Pancreas (tissue), 10 donors: ENCODE measurements at places on chromosomes 16 and 17. TPM values are rescaled to one million over a fixed set of nuclear protein-coding genes. Genes with fewer than 3 reads are reported as not detected.
A peak's percentile ranks its signal among the peaks of the same experiment; 100 is the strongest.

DNA sequence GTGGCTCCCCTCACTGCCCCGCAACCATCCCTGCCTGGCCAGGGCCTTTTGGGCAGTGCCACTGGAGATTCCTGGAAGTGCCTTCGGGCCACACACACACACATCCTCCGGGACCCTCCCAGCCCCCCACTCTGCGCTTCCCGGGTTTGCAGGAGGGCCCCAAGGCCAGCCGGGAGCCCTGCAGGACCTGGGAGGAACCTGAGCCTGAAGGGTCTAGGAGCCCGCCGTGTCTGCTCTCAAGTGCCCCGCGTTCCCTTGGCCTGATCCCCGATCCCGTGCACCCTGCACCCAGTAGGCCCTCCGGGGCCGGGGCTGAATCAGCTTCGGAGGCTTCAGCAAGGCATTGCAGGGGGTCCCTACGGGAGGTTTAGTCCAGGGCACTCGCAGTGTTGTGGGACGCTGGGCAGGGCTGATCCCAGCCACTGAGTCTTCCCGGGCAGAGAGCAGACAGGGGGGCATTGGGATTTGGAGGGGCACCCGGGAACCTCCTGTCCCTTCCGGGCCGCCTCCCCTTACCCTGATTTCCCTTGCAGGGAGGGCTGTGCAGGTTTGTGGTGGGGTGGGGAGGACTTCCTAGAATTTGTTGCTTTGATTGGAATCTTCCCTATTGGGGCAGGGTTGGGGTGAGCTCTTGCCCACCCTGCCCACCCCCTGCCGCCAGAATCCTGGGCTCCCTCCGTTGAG is 36.9 kb downstream of the TMEM235 start:
- DNase-seq, result peak; percentile 78
- H3K4me3 ChIP-seq, result no peak overlapping the region
- no peaks in the 10 kb centered on the region for H3K27me3 ChIP-seq
- H3K4me1 ChIP-seq, result peaks cover 9% of the 10 kb centered on the region
- no peaks in the 10 kb centered on the region for H3K36me3 ChIP-seq
- no peak overlapping the region for H3K27ac ChIP-seq

GRCh38 chr16:87830673-87831420 is 38.5 kb downstream of the SLC7A5 start:
- no peak overlapping the region for H3K4me3 ChIP-seq
- no peaks in the 10 kb centered on the region for H3K36me3 ChIP-seq
- DNase-seq, result no peak
- H3K27ac ChIP-seq, result no peak overlapping the region
- H3K27me3 ChIP-seq, result no peaks in the 10 kb centered on the region

GPR179 gene
- total RNA-seq, result 0.05 TPM

GRCh38 chr17:80024206-80024972 is 11.3 kb downstream of the TBC1D16 start:
- peak overlapping the region; percentile 6 for H3K4me3 ChIP-seq
- H3K27ac ChIP-seq, result no peak overlapping the region
- H3K27me3 ChIP-seq, result no peaks in the 10 kb centered on the region
- H3K36me3 ChIP-seq, result no peaks in the 10 kb centered on the region
- peaks cover 24% of the 10 kb centered on the region for H3K4me1 ChIP-seq

- DNase-seq, result no peak
- no peaks in the 10 kb centered on the region for H3K36me3 ChIP-seq
- H3K4me1 ChIP-seq, result no peaks in the 10 kb centered on the region
- no peaks in the 10 kb centered on the region for H3K27me3 ChIP-seq
- no peak overlapping the region for H3K4me3 ChIP-seq
- no peak overlapping the region for H3K27ac ChIP-seq
Measured at GRCh38 chr17:62713086-62713881, 85.8 kb downstream of the MRC2 start.

DNA sequence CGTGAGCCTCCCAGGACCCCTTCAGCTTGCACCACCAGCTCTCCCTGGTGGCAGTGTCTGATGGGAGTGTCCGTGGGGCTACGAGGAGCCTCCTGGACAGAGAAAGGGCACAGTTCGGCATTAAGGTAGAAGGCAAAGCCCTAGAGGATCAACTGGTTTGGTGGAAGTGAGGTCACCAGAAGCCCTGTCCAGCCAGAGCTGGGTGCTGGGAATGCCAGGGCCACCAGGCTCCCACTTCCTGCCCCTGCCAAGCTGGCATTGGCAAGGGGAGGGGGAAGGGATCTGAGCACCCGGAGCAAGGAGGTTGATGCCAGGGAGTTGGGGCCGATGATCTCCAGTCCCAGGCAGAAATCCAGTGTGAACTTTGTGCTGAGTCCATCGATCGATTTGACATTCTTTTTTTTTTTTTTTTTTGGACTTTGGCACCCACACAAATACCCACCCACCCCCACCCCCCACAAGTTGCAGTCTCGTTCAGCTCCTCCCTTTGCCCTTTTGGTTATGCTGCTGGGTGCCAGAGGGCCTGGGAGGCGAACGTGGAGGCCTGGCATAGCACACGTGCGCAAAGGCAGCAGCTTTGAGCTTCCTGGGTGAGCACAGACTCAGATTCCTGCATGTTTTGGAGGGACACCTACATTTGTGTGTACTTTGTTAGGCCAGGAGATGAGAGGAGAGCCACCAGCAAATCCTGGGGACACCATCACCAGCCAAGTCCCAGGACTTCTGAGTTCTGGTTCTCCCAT is 2.1 kb downstream of the NHERF1 start:
- peaks cover 24% of the 10 kb centered on the region for H3K4me1 ChIP-seq
- peak overlapping the region; percentile 97 for H3K27ac ChIP-seq

- no peaks in the 10 kb centered on the region for H3K4me1 ChIP-seq
- DNase-seq, result no peak
- no peak overlapping the region for H3K4me3 ChIP-seq
- H3K27me3 ChIP-seq, result no peaks in the 10 kb centered on the region
Measured at GRCh38 chr16:86374603-86375130, 135.7 kb upstream of the FOXF1 start.

DNA sequence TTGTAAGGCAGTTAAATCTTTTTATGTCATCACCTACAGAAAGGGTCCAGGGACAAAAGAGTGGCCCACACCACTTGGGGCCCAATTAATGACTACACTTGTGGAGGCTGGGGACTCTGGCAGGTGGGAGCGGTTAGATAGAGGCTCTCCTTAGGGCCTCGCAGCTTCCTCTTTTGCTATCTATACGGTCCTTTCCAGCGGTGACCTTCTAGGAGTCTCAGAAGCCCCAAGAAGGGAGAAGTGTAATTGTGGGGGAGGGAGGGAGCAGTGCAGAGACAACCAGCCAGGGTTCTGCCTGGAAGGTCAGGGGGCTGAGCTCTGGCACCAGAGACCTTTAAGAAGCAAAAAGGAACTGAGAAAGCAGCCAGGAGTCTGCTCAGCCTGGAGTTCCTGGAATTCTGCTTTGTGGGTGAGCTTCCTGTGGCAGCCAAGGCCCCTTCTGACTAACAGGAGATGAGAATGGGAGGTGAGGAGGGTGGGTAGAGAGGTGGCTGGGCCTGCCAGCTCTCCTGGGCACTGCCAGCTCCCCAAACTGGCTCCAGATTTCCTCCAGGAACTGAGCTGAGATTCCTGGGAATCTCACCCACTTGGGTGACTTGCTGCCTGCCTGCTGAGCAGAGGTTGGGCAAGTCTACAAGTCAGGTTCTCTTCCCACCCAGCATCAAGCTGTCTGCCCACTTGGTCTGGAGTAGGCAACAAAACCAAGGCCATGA is 16.3 kb upstream of the MAP3K14 start:
- H3K27ac ChIP-seq, result no peak overlapping the region
- H3K4me3 ChIP-seq, result no peak overlapping the region
- no peak for DNase-seq
- no peaks in the 10 kb centered on the region for H3K36me3 ChIP-seq

- no peak overlapping the region for H3K27ac ChIP-seq
- H3K36me3 ChIP-seq, result no peaks in the 10 kb centered on the region
- DNase-seq, result no peak
- H3K4me3 ChIP-seq, result no peak overlapping the region
- H3K27me3 ChIP-seq, result no peaks in the 10 kb centered on the region
Measured at GRCh38 chr17:6780001-6780400, 4.0 kb downstream of the FBXO39 start.

GHDC gene
- 17.4 TPM for total RNA-seq

RARA gene
- 12.4 TPM for total RNA-seq

ZFP90 gene
- 8.4 TPM for total RNA-seq

DNA sequence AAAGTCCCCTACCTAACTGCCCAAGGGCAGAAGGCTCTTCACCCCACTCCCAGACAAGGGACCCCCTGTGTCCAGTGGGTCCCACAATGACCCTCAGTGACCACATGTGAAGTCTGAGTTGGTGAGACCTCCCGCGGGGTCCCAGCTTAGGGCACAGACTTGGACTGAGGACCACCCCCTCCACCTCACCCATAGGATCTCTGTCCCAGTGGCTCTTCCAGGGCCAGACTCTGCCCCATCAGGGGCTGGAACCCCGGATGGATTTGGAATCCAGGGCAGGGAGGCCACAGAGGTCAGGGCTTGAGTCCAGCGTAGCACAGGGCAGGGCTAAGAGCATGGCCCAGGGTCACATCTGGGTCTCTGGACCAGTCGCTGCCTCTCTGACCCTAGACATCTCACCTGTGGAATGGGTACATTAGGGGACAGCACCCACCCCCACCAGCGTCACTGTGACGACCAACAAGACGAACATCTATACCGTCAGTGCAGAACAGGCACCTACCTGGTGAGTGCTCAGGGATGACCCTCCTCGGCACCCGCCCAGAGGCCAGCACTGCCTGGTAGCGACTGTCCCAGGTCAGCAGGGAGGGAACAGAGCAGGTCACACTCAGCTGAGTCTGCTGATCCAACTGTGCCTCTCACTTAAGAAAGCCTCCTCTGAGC is 37.7 kb downstream of the TNFRSF13B start:
- H3K27ac ChIP-seq, result no peak overlapping the region
- H3K27me3 ChIP-seq, result no peaks in the 10 kb centered on the region
- H3K4me3 ChIP-seq, result no peak overlapping the region
- DNase-seq, result no peak

DNA sequence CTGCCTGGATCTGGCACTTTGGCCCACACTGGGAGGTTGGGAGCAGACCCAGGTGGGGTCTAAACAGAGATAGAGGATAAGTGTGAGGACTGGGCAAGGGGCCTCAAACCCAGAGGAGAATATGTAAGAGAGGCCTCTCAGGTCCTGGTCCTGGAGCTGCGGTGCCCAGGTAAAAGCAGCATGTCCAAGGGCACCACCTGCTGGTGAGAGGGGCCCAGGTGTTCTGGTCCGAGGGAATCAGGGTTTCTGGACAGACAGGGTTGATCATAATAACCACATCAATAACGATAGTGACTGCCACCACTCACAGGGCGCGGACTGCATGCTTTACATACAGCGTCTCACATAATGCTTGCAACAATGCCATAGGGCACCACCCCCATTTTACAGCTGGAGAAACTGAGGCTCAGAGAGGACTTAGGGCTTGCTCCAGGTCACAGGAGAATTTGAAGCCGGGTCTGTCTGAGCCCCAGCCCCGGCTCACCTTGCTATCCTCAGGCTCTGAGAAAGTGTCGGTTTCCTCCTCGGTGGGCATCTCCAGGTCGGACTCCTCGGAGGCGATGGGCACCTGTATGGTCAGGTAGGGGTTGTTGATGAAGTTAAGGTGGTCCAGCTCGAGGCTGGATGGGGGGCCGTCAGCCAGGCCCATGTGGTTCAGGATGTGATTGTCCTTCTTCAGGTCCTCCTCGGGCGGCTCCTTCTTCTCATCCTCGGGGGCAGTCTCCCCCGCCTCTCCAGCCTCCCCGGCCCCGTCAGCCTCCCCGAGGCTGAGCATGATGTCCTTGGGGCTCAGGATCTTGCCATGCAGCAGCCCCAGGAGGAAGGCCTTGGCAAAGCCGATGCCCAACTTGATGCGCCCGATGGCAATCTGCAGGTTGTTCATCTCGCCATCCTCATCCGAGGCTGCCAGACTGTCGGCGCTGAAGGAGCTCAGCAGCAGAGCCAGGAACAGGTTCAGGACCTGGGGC is 19.1 kb upstream of the CD79B start:
- H3K4me3 ChIP-seq, result no peak overlapping the region
- H3K27me3 ChIP-seq, result no peaks in the 10 kb centered on the region
- no peaks in the 10 kb centered on the region for H3K4me1 ChIP-seq
- no peak overlapping the region for H3K27ac ChIP-seq
- no peaks in the 10 kb centered on the region for H3K36me3 ChIP-seq
- DNase-seq, result peak; percentile 69

ANKRD13B gene
- 1.0 TPM for total RNA-seq

DNA sequence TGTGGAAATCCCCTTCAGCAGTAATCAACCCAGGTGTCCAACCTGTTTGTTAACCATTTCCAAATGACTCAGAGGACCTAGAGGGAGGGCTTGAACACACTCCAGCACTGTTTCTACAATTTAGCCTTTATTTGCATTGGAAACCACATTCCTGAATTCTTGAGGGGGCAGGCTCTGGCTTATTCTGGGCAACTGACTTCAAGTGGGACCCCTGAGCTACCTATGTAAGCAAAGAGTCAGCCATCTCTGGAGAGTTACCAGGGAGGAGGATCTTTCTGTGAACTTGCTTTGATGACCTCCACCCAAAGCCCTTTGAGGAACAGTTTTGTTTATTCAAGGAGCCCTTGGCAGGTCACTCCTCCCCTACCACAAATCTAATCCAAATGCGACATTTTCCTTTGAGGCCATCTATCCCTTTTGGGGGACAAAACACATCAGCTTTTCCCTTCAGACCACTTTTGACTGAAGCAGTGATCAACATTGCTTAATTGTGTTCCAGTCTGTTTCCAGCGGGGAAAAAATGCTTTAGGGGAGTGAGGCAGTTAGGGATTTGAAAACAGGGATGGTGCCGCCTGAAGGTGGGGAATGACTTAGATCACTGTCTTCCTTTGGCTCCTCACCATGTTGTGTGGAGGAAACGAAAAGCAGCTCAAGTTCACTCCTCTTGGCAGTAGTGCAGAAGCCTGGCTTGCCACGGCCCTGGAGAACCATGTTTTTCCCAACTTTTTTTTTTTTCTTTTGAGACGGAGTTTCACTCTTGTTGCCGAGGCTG is 46.2 kb downstream of the TUBD1 start:
- no peaks in the 10 kb centered on the region for H3K27me3 ChIP-seq
- no peak for DNase-seq
- H3K36me3 ChIP-seq, result no peaks in the 10 kb centered on the region
- H3K27ac ChIP-seq, result peak overlapping the region; percentile 95

CCL13 gene
- not detected for total RNA-seq

- H3K4me3 ChIP-seq, result no peak overlapping the region
- DNase-seq, result no peak
- H3K27ac ChIP-seq, result no peak overlapping the region
- H3K4me1 ChIP-seq, result peaks cover 12% of the 10 kb centered on the region
Measured at GRCh38 chr16:11800382-11800718, 3.3 kb upstream of the ZC3H7A start.

PRSS22 gene
- 8.4 TPM for total RNA-seq

MT1F gene
- total RNA-seq, result 32.7 TPM

DNA sequence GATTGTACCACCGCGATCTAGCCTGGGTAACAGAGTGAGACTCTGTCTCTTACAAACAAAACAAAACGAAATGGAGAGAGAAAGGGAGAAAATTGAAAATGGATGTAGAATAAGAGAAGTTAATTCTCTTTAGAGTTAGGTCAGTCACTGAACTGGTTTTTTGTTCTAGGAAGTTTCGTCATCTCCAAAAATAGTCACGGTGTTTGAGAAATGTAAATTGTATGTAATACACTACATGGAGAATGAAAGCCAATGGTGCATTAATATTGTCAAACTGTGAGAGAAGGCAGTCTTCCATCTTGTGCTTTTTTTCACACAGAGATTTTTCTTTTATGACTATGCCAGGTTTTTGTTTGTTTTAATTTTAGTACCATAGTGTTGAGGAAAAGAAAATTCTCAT is 145.9 kb downstream of the BCAS3 start:
- no peaks in the 10 kb centered on the region for H3K27me3 ChIP-seq
- H3K36me3 ChIP-seq, result no peaks in the 10 kb centered on the region
- no peak overlapping the region for H3K4me3 ChIP-seq

GRCh38 chr16:84421081-84421937 is 53.0 kb downstream of the ATP2C2 start:
- H3K27ac ChIP-seq, result no peak overlapping the region
- no peak overlapping the region for H3K4me3 ChIP-seq
- no peaks in the 10 kb centered on the region for H3K4me1 ChIP-seq

MLYCD gene
- 6.0 TPM for total RNA-seq

TAT gene
- not detected for total RNA-seq

MYH10 gene
- 7.6 TPM for total RNA-seq

CNTROB gene
- total RNA-seq, result 5.8 TPM
